Fibroblast of skin of right biceps (primary cell): ENCODE measurements at places on chromosomes 1 and 21.
A peak's percentile ranks its signal among the peaks of the same experiment; 100 is the strongest.

GRCh38 chr1:217892750-217893149 is 261.6 kb downstream of the SPATA17 start:
- DNase-seq, result peak; percentile 31

DNA sequence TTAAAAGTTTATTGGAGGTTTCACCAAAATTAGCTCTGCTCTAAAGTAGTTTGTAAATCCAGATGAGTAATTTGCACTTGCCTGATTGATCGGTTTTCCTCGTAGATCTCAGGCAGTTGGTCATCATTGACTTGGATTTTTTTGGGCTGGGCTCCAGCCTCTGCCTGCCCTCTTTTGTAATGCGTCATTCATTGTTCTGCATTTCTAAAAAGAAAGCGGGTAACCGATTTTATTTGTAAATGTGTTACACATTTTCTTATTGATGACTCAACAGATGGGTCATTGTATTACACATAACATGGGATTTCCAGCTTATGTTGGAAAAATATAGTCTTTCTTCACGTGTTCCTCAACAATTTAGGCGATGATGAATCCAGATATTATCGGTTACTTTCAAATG is 5.5 kb downstream of the ETS2 start:
- peak; percentile 99 for DNase-seq

GRCh38 chr1:32240140-32240951 is 6.7 kb upstream of the FAM167B start:
- DNase-seq, result peak; percentile 45

- DNase-seq, result no peak
Measured at GRCh38 chr1:184980726-184981125, 6.4 kb upstream of the NIBAN1 start.

- DNase-seq, result no peak
Measured at GRCh38 chr1:2887941-2888855, 86.7 kb upstream of the TTC34 start.

DNA sequence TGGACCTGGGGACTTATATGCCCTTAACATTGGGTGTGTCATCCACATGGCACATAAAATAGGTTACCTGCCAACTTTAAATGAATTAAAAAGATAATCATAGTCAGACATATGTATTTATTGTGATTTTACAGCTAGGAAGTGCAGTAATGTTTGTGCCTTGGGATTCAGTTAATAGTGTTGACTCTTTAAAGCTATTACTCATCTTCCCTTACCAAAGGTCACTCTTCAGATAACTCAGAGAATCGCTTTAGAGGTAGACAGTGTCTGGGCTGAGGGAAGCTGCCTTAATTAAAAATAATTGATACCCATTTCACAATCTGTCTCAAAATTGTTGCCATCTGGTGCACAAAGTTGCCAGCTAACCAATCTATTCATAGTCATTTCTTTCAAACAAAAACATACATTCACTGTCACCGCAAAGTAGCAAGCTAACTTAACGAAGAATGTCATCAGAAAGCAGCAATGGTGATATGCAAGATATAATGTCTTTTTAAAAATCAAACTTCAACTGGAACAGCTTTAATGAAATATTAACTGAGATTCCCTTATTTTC is 3.0 kb upstream of the KRTAP15-1 start:
- no peak for DNase-seq

GRCh38 chr1:19811206-19811851 is 3.8 kb downstream of the RNF186 start:
- peak; percentile 46 for DNase-seq

DNA sequence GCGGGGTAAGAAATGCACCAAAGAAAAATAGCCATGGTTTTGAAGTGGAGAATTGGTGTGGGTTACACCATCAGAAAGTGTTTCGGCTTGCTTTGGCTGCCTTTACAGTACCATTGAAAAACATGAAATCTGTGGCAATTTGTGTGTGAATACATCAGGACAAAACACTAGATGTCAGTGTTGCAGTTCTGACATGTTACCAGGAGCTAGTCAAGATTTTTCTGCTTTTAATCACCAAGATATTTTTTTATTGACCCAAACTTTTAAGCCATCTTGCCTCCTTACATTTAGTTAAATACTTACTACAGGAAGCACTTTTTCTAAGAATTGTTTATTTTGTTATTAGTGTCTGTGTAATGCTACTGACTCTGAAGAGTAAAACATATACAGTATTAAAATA is 14.3 kb downstream of the RRP15 start:
- DNase-seq, result peak; percentile 63

DNA sequence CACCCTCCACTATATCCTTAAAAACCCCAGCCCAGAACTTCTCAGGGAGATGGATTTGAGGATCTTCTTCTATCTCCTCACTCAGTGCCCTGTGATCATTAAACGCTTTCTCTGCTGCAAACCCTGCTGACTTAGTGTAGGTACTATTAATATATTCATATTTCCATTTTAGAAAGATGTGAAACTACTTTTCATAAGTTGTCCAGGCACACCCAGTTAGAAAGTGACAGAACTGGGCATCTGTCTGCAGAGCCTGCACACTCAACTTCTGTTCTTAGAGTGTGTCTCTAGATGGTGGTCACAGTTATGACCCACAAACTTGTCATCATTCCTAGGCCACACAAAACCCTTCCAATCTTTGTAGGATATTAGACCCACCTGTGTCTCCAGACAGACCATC is 55.0 kb downstream of the FCRL5 start:
- no peak for DNase-seq

DNA sequence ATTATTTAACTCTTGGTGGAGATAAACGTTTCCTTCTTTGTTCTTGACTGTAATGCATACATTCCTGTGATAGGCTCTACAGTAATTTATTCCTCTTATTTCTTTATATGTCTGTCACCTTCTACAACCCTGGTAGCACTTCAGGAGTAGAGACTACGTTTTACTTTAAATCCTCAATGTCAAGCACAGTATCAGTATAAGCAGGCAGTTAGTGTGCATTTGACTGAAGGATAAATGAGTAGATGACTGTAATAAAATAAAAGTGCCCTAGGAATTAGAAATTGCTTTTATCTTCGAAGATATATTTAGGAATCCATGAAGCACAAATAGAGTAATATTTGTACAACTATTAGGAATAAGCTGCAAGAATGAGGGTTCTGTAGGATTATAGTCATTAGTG is 599.6 kb upstream of the PRMT6 start:
- no peak for DNase-seq

GRCh38 chr1:228392111-228392936 is 14.3 kb downstream of the TRIM11 start:
- peak; percentile 38 for DNase-seq

- DNase-seq, result no peak
Measured at GRCh38 chr1:29238620-29239002, 2.3 kb downstream of the PTPRU start.

GRCh38 chr1:20446796-20447195 is 39.2 kb downstream of the CAMK2N1 start:
- peak; percentile 22 for DNase-seq

DNA sequence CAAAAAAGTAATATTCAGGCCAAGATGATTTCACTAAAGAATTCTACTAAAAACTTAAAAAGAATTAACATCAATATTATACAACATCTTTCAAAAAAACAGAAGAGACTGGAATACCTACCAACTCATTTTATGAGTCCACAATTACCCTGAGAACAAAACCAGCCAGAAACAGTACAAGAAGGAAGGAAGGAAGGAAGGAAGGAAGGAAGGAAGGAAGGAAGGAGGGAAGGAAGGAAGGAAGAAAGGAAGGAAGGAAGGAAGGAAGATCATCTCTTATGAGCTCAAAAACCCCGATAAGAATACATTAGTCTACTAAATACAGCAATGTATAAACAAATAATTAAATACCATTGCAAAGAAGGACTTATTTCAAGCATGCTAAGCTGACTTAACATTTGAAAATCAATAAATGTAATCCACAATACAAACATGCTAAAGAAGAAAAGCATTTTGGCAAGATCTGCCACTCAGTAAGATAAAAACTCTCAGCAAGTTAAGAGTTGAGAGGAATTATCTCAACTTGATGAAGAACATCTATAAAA is 149.9 kb upstream of the RGS18 start:
- no peak for DNase-seq

- no peak for DNase-seq
Measured at GRCh38 chr1:7671146-7671465, 100.0 kb upstream of the VAMP3 start.

DNA sequence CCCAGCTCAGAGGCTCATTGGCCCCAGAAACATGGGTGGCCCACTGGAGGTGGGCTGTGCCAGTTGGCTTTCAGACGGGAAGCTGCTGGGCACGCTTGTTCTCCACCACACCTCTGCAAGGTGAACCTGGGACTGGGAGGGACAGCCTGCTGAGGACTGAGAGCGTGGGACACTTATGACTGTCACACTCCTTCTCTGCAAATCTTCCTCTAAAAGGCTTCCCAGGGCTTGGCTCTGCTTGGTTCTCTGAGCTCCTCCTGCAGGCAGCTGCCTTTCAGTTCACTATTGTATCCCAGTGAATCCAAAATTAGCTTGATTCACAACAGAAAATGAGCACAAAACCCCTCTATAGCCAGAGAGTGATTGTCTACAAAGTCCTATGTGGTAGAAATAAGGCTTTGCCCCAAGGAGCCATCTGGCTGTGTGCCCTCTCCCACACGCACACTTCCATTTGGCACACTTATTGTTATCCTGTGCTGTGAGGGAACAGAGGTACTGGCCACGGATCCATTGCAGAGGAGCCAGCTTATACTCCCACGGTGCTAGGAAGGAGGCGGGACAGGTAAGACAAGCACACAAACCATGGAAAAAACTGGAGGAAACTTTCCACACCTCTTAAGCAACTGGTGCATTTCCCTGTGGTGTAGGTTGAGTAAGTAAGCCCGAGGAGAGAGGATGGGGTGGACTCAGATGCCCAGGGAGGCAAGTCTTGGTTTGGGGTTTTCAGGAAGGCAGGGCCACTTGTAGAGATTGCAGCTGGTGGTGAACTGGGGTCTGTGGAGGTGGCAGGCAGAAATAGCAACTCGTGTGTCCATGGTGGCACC is 18.9 kb upstream of the BTG2 start:
- no peak for DNase-seq

- peak; percentile 55 for DNase-seq
Measured at GRCh38 chr1:78490861-78491450, at the start of gene PTGFR. PTGFR (plus strand) TSS chr1:78490974; CDS start chr1:78492744, 1,770 bp downstream.

GRCh38 chr1:1883092-1883873 is 7.6 kb downstream of the GNB1 start:
- DNase-seq, result no peak

DNA sequence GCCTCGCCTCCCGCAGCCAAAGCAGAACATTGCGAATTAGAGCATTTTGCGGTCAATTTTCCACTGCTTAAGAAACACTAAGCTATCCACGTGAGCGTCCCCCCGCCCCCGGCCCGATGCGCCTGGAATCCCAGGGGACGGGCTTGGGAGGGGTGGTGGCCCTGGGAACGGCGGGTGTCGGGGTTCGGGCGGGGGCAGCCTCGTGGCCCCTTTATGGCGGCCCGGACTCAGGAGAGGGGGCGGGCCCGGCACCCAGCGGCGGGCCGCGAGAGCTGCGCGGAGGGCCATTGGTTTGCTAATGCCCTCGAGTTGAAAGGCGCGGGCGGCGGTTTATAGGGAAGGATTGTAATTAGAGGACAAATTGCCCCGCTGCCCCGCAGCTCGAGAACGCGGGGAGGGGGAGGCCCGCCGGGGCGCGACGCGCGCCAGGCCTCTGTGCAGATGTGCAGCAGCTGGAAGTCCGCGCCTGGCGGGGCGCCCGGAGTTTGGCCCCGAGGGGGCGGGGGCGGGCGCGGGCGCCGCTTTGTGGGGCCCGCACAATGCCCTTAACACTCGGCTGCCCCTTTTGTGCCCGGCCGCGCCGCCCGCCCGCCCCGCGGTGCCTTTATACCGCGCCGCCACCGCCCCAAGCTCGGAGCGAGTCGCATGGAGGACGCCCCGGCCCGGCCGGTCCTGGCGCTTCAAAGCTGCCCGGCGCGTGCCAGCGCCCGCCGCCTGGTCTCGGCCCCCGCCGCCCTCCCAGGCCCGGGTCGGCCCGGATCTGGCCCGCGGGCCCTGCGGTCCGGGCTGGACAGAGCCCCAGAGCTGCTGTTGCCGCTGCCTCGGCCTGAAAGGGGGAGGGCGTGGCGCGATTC is 1.9 kb upstream of the HES3 start:
- no peak for DNase-seq

- DNase-seq, result no peak
Measured at GRCh38 chr1:21307210-21307609, 16.9 kb upstream of the ECE1 start.

DNA sequence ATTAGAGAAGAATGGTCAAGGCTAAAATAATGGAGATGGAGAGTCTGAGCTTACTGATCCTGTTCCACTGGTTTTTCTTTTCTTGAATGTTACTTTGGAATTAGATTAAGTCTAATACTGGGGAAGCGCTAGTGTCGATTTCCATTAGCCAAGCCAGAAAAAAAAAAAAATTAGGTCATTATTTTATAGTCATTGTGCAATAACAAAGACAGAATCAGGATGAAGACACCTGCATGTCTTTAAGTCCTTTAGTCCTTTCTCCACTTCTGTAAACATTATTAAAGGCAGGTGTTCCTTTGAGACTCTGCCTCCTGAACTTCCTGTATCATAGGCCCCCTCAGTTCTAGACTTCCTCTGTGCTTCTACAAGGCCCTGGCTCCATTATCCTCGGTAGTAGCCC is 42.8 kb downstream of the MYSM1 start:
- no peak for DNase-seq

GRCh38 chr1:202112859-202113689 is 9.6 kb upstream of the GPR37L1 start:
- no peak for DNase-seq

- DNase-seq, result no peak
Measured at GRCh38 chr1:170175041-170175440, 29.3 kb downstream of the NTMT2 start.

- peak; percentile 83 for DNase-seq
Measured at GRCh38 chr1:32031578-32032274, 18.1 kb downstream of the KHDRBS1 start.

- DNase-seq, result no peak
Measured at GRCh38 chr1:212647004-212647403, 38.4 kb downstream of the ATF3 start.
